Activated CD8-positive, alpha-beta memory T cell treated with anti-CD3 and anti-CD28 coated beads for 1 hour (primary cell): ENCODE measurements at places on chromosomes 5 and 9.

GRCh38 chr5:5332287-5332686, 90.2 kb upstream of the ICE1 start:
- no peak for DNase-seq

DNA sequence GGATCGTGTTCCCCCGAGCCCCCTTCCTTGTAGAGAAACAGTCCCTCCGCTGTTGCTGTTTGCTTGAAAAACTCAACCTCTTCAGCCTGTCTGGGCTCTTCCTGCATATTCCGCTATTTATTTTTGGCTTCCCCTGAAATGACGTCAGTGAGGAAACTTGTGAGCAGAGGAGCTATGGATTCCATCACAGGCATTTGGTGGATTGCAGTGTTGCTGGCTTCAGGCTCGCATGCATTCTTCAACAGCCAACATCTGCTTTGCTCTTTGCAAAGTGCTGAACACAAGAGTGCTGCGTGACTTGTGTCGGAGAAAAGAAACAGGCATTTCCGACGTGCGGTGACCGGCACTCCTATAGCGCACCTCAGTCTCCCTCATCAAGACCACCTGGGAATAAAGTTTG, 232.7 kb downstream of the RFK start:
- no peak for DNase-seq

- no peak for DNase-seq
Measured at GRCh38 chr9:98790842-98791607, 5.3 kb downstream of the ANKS6 start.

GRCh38 chr5:137737349-137738131, 1.7 kb upstream of the KLHL3 start:
- DNase-seq = no peak

- no peak for DNase-seq
Measured at GRCh38 chr9:124011460-124012301, at the start of gene LHX2. Gene LHX2 (plus strand): TSS chr9:124011768. CDS start chr9:124012349, 581 bp downstream.

- DNase-seq = no peak
Measured at GRCh38 chr9:131227959-131228460, 48.3 kb downstream of the FAM78A start.

DNA sequence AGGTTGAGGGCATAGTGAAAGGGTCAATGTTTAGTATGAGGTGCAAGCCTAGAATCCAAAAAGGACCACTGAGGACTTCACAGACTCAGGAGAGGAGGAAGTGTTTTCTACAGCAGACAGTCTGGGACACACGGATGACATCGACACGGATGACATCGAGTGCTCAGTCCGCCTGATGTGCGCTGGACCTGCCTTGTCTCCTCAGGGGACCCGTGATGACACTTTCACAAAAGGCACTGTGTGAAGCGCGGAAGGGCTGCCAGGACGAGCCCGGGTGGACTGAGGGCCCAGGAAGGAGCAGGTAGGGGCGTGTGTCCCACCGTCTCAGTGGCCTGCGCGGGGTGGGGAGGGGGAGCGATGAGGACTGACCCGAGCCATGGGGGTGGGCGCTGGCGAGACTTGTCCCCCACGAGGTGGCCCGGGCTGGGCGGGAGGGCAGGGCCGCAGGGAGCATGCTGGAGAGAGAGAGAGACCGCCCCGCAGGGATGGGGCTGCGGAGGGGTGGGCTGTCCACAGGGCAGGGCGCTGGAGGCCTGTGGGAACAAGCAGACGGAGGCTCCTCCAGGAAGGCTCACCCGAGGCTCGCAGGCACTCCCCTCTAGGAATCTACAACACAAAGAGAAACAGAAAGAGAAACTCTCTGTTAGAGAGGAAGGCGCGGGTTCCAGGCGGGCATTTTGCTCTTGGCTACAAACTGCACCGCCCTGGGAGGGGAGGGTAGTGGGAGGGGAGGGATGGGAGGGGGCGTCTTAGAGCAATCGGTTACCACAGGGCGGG, 54.9 kb downstream of the USP20 start:
- DNase-seq = no peak

- no peak for DNase-seq
Measured at GRCh38 chr9:126624912-126625311, 11.2 kb downstream of the LMX1B start.

DNA sequence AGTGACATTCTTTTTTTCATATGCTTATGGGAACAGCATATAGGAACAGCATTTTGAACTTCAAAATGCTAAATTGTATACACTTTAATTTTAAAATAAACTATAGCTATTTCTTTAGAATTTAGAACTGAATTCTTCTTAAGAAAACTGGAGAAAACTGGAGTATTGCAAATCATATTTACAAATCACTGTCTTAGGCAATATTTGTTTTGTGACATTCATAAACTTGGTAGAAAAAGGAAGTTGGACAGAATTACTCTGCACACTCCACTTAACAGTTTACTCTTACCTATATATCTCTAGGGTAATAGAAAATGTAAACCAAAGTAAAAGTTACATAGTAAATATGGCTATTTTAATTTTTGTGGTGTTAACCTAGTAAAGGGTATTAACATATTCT, 3.1 kb downstream of the DMRTA1 start:
- no peak for DNase-seq

DNA sequence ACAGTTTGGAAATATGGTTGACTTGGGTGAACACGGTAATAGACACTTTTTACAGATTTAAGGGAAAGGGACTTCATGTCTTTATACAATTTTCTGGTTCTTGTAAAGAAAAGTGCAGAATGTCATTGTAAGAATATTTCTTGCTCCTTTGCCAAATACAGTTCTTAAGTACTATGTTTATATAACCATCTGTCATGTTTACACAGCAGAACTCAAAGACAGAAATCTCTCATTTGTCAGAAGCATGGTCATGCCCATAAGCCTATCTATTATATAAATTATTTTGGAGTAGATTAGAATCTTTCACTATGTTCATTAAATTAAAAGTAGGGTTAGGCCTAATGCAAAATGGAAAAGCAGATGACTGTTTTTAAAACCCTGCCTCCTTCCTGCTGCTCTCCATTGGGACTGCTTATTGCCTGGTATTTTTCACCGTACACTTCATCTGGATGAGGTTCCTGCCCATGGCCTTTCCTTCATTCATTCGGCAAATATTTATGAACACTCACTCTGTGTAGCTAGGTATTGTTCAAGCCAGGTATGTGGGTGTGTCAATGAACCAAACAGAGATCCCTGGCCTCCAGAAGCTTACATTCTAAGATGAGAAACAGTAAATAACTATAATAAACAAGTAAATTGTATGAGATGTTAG, 558.1 kb downstream of the NR2F1-AS1 start:
- DNase-seq = no peak

- no peak for DNase-seq
Measured at GRCh38 chr9:127362829-127363228, 34.1 kb upstream of the SLC2A8 start.

DNA sequence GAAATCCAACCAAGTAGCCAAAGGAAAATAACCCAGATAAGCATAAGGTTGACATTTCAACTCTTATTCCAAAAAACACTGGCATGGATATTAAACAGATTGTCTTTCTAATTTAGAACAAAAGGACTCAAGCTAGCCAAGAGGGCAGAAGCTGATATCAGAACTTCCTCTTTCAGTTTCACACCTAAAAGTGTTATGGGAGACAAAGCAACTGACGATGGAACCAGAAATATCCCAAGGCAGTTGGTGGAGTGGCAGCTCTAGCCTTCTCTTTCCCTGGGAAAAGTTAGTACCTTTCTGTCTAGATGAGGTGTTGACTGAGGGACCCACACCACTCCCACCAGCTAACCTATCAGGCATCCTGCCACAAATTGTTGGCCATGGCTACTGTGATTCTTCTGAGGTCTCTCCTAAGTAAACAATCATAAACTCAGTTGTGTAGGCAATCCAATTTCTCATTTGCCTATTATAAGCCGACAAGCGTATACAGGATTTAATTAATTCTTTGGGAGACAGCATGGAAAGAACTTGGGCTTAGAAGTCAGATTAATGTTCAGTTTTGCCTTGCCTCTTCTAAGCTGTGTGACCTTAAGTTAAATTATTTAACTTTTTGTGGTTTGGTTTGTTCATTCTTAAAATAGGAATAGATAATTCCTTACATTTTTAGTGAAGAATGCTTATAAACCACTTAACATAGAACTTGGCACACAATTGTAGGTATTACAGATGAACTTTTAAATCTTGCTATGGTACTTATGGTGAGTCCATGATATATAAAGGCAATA, 110.9 kb upstream of the ADAMTSL1 start:
- no peak for DNase-seq
